ENCODE measurements at places on chromosomes 5 and 9.

GRCh38 chr5:35229076-35230037 lies 930 bp downstream of the PRLR start:
- DNase-seq, result peak; percentile 82

DNA sequence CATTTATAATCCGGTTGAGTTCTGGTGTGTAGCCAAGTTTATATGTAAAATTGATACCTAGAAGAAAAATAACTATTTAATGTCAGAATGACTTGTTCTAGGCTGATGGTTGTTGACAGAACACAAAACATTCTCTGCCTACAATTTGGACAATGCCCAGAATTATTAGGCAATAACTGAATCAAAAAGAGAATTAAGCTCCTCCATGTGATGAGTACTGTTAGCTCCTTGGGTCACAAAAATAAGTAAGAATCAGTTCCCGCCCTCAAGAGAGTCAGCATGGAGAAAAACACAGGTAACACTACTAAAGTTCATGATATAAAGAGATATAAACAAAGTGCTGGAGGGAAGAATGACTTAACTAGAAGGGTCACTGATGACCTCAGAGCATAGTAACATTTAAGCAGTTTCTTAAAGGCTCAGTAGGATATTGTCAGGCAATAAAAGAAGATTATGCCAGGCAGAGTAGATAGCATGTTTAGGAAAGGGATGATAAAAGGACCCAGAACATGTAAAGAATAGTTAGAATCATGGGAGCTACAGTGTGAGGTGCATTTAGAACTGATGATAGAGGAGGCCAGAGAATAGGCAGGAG lies 200.5 kb upstream of the ACTBL2 start:
- no peak for DNase-seq

GRCh38 chr9:74595286-74595685 lies 98.2 kb downstream of the RORB start:
- no peak for DNase-seq

GRCh38 chr5:76401801-76402250 lies 1.3 kb upstream of the IQGAP2 start:
- no peak for DNase-seq

- DNase-seq, result no peak
Observed at GRCh38 chr5:8634219-8634618, 765.3 kb downstream of the MTRR start.

DNA sequence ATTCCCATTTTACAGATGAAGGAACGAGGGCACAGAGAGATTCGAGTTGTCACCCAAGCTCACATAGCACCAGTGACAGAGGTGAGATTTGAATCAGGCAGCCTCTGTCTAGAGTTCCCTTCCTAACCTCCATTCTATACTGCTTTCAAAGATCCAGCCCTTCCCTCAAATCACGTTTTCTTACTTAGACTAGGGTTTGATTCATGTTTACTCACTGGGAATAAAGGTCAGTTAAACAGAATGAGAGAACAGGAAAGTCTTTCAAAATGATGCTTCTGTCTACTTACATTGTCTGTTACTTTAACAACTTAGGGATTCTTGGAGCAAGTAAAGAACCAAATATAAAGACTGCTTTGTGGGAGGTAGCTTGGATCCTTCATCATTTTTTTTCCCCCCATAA lies 40.0 kb downstream of the ZFAND5 start:
- no peak for DNase-seq

- peak; percentile 16 for DNase-seq
Observed at GRCh38 chr5:91424638-91425436, 41.7 kb upstream of the ARRDC3 start.

DNA sequence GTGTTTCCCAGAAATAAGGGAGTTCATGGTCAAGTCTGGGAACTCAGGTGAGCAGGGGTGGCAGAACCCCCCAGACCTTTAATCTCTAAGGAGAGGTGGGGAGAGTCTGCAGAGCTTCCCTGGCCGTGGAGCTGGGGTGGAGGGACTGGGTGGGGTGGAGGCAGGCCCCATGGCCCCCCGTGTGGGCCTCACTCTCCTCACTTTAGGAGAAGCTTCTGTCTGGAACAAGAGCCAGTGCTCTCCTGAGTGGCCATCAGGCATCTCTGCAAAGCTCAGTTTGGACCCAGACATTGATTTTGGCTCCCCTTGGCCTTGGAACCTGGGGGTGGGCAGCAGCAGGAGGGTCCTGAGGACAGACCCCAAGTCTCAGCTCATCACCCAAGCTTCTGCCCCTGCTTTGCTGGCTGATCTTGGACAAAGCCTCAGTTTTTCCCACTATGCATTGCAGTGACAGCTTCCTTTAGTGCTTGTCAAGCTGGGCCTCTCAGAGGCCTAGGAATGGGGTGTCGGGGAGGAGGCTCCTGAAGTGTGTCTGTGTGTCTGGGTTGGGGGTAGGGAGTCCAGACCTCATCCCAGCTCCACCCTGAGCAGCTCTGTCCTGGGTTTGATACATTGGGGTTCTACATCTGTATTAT lies 3.5 kb upstream of the GBGT1 start:
- DNase-seq, result peak; percentile 32

GRCh38 chr5:58795327-58795726 lies 212.5 kb downstream of the RAB3C start:
- no peak for DNase-seq

DNA sequence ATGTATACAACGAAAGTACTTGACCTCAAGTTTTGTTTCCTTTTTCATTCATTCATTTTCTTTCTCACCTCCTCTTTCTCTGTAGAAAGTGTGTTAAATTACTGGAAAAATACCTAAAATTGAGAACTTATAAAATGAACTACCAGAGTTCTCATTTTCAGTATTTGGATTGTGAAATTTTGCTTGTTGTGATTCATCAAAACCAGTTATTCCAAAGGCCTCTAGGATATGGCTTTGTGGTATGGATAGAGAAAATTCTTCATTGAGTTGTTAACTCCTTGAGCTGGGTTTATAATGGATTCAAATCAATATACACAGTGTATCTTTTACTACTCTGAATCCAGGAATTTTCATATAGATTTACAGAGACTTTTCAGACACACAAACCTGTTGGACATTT lies 287.6 kb downstream of the KDM4C start:
- DNase-seq, result no peak

GRCh38 chr9:35481347-35481975 lies 8.4 kb upstream of the RUSC2 start:
- peak; percentile 35 for DNase-seq

DNA sequence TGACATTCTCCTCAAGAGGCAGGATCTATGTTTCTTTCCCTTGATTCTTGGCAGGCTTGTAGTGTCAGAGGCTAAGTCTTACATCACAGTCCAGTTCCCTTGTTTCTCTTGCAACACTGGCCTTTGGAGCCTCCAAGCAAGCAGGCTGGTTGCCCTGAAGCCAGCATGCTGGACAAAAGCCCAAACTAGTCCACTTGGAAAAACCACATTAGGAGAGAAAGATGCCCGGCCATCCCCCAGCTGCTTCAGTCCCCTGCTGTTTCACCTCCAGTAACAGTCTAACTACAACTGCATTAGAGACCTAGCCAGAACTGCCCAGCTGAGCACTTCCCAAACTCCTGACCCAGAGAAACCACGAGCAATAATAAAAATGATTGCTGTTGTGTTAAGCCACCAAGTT lies 87.6 kb downstream of the ADAMTS6 start:
- DNase-seq, result no peak

DNA sequence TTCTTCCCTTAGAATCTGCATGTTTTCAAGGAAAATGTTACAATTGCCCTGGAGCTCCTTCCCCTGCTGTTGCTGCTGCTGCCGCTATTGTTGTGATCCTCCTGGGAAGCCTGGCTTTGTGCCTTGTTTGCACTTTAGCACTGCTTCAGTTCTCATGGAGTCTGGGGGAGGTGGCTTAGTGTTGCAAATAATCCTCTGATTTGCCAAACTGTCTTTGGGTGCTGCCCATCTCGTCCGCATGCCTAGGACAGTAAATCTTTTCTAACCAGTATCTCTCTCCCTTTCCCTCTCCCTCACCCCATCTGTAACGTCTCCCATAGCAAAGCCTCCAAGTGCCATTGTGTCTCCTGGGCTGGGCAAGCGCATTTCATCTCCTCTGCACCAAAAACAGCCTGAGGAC lies 30.3 kb downstream of the FAM240B start:
- DNase-seq, result peak; percentile 84

DNA sequence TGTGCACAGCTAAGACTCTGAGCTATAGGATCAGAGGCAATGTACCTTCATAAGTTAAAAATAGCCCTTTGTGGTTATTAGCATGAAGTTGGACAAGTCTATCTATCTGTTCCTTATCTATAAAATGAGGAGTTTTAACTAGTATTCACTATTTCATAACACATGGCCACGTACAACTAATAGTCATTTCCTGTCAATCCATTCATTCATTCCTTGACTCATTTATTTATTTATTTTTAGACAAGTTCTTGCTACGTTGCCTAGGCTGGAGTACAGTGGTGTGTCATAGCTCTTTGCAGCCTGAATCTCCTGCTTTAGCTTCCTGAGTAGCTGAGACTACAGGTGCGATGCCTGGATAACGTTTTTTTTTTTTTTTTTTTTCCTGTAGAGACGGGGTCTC lies 92.1 kb downstream of the NR3C1 start:
- DNase-seq, result no peak

GRCh38 chr5:172450861-172451695 lies 3.2 kb downstream of the SH3PXD2B start:
- peak; percentile 81 for DNase-seq

- DNase-seq, result no peak
Observed at GRCh38 chr9:88460587-88461332, 72.5 kb downstream of the SPIN1 start.

GRCh38 chr9:68999393-69000105 lies 14.4 kb downstream of the PRKACG start:
- DNase-seq, result peak; percentile 76

DNA sequence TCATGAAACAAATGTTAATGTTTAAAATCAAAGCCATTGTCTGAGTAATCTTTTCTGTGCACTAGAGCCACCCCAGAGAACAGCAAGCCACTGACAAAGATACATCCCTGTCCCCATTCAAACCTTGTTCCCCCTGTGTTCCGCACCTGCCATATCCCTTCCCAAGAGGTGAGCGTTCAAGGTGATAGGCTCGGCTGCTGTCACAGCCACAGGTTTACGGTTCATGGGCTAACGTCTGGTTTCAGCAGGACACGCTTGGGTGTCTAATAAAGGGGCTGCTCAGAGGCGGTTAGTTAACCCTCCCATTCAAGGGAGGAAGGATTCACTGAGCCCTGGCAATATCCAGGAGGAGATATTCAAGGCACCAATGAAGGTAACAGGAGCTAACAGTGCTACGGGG lies 24.5 kb upstream of the LAMC3 start:
- DNase-seq, result no peak

- no peak for DNase-seq
Observed at GRCh38 chr9:13974891-13975290, 339.1 kb downstream of the NFIB start.

GRCh38 chr5:18720002-18720401 lies 1085.7 kb downstream of the TAF11L14 start:
- no peak for DNase-seq

DNA sequence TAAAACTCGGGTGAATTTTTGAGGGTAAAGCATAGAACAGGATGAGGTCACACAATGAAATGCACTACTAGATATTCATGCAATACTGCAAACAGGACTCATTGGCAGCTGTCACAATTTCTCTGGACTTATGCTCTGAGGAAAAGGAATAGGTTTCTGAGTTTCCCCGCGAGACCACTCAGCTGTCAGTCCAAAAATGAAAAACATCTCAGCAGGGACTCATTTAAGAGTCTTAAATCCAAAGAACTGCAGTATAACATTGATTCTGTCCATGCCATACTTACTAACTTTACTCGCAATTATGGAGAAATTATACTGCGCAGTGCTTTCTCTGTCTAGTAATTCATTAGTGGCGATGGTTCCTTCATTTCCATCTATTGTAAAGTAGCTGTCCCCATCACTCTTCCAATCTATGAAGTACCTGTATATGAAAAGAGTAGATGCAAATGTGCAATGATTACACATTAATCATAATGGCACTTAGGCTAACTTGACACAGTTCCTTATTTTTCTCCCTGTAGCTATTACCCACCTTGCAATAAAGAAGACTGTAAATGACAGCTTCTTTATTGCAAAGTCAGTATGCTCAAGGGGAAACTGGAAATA lies 1070.0 kb downstream of the CDH12 start:
- no peak for DNase-seq

Data from H7 (cell line).